ENCODE measurements at places on chromosomes 2 and 18.

DNA sequence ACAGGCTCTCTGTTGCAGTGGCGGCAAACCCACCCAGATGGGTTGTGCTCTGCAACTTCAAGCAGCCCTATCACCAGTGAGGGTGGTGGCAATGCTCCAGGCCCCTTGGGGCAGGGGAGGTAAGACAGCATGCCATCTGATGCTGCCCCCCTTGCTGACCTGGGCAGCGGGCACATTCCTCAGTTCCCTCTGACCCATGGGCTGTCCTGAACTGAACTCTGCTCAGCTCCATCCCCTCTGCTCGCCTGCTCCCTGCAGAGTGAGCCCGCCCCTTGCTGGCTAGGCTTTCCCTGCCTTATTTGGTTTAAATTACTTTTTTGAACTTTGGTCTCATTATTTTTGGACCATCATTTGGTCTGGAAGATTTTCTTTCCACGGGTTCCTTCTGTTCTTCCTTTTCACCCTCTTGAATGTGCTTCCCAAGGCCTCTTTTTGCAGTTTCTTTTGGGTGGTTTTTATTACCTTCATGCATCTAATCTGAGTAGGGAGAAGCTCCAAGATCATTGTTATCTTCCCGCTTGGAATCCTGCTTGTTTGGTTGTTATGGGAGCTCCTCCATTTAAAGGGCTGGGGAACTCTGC is 565.4 kb downstream of the TNS1 start:
- no peak overlapping the region for H3K27ac ChIP-seq
- H3K4me1 ChIP-seq: peaks cover 7% of the 10 kb centered on the region
- H3K4me3 ChIP-seq: no peak overlapping the region
- DNase-seq: no peak
- no peaks in the 10 kb centered on the region for H3K36me3 ChIP-seq

DNA sequence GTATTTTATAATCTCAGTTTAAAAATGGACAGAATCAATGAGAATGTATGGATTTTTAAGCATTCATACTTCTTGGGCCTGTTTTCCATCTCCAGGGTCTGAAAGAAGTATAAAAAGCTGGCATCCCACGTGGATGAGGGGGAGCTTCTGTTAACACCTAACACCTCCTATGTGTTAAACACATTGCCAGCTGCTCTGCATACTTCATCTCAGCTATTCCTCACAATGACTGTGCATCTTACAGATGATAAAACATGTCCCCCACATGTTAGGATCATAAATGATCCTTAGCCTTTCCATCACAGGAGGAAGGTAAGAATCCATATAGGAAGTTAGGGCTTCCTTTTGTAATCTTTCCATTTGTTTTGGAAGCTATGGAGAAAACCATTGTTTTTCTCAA is 239.1 kb downstream of the AGPS start:
- no peak overlapping the region for H3K4me3 ChIP-seq
- peaks cover 36% of the 10 kb centered on the region for H3K27me3 ChIP-seq
- H3K4me1 ChIP-seq: no peaks in the 10 kb centered on the region
- H3K27ac ChIP-seq: no peak overlapping the region
- peaks cover 3% of the 10 kb centered on the region for H3K36me3 ChIP-seq

DNA sequence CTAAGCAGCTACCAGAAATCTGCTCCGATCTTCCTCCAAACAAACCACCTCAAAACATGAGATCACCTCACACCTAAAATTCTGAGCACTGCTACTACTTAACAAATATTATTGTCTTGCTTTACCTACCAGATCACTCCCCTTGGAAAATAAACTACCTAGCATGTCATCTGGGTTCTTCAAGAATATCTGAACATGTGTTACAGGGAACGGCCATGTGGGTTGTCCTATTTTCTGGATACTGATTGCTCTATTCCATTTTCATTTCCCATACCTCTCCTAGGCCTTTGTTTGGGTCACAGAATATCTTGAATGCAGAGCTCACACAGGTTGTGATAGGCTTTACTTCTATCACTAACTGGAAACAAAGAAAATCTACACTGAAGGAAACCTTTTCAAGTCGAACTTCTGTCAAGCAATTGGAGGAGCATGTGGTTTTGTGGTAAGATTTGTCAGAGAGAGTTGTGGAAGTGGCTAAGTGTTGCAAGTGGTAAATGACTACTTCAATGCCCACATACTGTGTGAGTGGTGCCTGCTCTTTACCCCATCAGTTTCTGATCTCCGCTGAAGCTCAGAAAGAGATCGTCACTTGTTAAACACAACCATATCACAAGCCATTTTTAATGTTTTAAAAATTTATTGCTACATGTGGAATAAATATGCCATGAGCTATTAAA is 739.1 kb upstream of the ZEB2 start:
- H3K27me3 ChIP-seq: no peaks in the 10 kb centered on the region
- no peaks in the 10 kb centered on the region for H3K36me3 ChIP-seq
- peak; percentile 10 for DNase-seq
- peaks cover 13% of the 10 kb centered on the region for H3K4me1 ChIP-seq
- H3K4me3 ChIP-seq: no peak overlapping the region

GRCh38 chr2:181223234-181223633 is 234.0 kb upstream of the ITGA4 start:
- no peaks in the 10 kb centered on the region for H3K27me3 ChIP-seq
- H3K4me3 ChIP-seq: peak overlapping the region; percentile 35
- H3K27ac ChIP-seq: peak overlapping the region; percentile 97
- no peak for DNase-seq
- H3K4me1 ChIP-seq: peaks cover 30% of the 10 kb centered on the region

DNA sequence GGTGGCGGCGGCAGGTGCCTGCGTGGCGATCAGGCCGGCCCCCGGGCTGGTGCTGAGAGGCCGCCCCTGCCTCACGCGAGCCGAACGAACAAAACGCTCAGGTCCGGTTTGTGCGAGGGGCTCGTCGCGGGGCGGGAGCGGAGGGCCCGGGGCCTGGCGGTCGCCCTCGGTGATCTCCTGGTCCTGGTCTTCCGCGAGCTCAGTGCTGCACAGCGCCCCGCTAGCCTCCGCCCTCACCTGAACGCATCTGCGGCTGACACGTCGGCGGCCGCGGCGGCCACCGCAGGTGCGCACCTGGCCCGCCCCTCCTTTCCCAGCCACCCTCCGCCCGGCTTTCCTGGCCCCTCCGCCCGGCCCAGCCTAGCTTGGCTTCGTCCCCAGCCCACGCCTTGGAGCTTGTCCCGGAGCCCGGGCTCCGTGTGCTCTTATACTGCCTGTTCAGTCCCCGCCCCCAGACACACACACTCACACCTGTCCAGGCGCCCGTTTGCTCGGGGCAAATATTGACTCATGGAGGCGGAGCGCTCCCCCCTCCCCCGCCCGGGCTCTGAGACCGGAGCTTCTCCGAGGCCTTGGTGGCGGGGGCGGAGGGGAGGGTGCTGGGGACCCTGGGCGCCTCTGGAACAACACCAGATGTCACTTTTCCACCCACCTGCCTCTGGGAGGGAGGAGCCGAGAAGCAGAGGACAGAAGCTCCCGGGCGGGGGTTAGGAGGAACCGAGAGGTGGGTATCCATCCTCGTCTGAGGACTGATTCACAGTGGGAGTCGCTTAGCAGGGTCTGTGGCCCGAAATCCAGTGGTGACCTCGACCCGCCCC is 8.6 kb upstream of the CRYBA2 start:
- H3K27ac ChIP-seq: no peak overlapping the region
- peaks cover 3% of the 10 kb centered on the region for H3K36me3 ChIP-seq
- H3K27me3 ChIP-seq: peaks cover 95% of the 10 kb centered on the region
- peaks cover 12% of the 10 kb centered on the region for H3K4me1 ChIP-seq
- no peak for DNase-seq

- no peak overlapping the region for H3K27ac ChIP-seq
- H3K27me3 ChIP-seq: no peaks in the 10 kb centered on the region
- H3K4me3 ChIP-seq: no peak overlapping the region
- no peak for DNase-seq
- peaks cover 18% of the 10 kb centered on the region for H3K4me1 ChIP-seq
These were observed 162.2 kb downstream of the BAZ2B start for GRCh38 chr2:159454185-159454584.

DNA sequence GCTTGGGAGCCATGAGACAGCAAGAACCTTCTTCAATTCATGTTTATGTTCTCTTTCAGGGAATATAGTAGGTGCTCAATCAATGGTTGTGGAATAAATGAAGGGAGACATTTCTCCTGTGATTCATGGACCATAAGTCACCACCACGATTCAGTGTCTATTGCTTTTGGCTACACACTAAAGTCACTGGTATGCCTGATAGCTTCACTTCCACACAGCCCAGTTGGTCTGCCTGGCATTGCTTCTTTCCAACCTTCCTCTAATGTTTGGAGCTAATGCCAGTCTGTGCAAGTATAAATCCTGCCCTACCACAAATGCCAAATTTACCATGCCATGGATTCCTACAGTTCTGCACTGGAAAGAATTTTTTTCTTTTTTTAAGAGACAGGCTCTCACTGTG is 1.3 kb upstream of the CXCR1 start:
- H3K36me3 ChIP-seq: peaks cover 5% of the 10 kb centered on the region
- no peak overlapping the region for H3K27ac ChIP-seq

DNA sequence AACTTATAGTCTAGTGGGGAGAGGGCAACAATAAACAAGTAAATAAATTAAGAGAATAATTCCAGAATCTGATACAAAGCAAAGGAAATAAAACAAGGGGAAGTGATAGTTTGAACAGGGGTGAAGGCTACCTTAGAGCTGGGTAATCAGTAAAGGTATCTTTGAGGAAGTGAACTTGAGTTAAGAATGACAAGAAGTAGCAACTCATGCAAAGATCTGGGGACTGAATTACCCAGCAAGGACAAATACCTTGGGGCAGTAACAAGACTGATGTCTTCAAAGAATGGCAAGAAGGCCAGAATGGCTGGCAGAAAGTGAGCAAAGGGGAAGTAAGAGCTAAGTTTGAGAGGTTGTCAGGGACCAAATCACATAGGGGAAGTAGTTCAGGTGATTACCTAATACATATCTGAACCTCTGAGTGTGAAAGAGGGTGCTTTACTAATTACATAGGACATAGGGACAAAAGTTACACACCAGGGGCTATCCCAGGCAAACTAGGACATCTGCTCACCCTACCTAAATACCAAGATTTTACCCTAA is 244.6 kb upstream of the HNRNPA3 start:
- H3K36me3 ChIP-seq: no peaks in the 10 kb centered on the region
- no peaks in the 10 kb centered on the region for H3K4me1 ChIP-seq
- H3K27me3 ChIP-seq: peaks cover 13% of the 10 kb centered on the region
- H3K27ac ChIP-seq: no peak overlapping the region

- H3K4me1 ChIP-seq: no peaks in the 10 kb centered on the region
- no peak for DNase-seq
- no peaks in the 10 kb centered on the region for H3K36me3 ChIP-seq
- no peaks in the 10 kb centered on the region for H3K27me3 ChIP-seq
- H3K27ac ChIP-seq: no peak overlapping the region
- H3K4me3 ChIP-seq: no peak overlapping the region
These were observed 61.2 kb upstream of the LRPPRC start for GRCh38 chr2:44056947-44057346.

DNA sequence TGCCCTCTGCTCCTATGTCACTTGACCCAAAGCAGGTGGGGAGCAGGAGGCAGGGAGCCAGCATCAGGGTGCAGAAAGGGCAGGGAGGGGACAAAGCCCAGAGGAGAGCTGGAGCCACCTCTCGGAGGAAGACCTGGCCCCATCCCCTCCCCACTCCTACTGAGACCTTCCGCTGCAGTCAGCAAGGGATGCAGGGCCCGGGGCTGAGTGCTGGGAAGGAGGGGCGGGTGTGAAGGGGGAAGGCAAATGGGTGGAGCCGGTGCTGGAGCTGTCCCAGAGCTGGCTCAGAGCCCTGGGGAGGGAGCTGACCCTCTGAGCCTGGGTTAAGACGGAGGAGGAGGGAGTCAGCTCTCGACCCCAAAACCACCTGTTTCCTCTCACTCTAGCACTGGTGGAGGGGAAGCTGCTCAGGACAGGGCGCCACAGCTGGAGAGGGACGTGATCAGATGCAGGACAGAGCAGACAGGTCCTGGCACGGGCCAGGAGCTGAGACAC is 33.8 kb downstream of the HS1BP3 start:
- DNase-seq: no peak
- no peak overlapping the region for H3K4me3 ChIP-seq
- H3K4me1 ChIP-seq: peaks cover 5% of the 10 kb centered on the region
- peaks cover 19% of the 10 kb centered on the region for H3K36me3 ChIP-seq
- no peaks in the 10 kb centered on the region for H3K27me3 ChIP-seq
- H3K27ac ChIP-seq: no peak overlapping the region

- H3K36me3 ChIP-seq: peaks cover 5% of the 10 kb centered on the region
- peaks cover 44% of the 10 kb centered on the region for H3K27me3 ChIP-seq
- H3K4me3 ChIP-seq: peak within 1 kb of the TSS; percentile 63
- DNase-seq: no peak
These were observed at the start of gene GALNT14 for GRCh38 chr2:31138037-31138962. GALNT14 (minus strand) TSS chr2:31138440; CDS start chr2:31138086, 354 bp downstream.

DNA sequence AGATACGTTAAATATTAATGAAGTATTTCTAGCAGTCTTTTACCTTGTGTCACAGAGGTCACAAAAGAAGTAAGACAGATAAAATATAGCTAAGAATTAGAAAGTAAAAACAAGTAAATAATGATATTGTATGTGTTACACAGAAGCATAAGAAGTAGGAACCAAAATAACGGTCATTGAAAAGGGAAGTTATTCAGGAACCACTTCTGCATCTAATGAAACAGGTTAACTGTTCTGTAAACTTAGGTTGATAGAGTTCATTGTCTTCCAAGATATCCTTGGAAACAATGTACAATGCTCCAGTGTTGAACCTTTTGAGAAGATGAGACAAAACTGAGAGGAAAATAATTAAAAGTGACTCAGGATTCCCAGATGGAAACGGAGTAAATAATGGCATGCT is 57.1 kb upstream of the CD302 start:
- H3K36me3 ChIP-seq: peaks cover 49% of the 10 kb centered on the region
- no peak overlapping the region for H3K27ac ChIP-seq
- H3K4me3 ChIP-seq: no peak overlapping the region
- no peaks in the 10 kb centered on the region for H3K27me3 ChIP-seq
- no peak for DNase-seq
- H3K4me1 ChIP-seq: no peaks in the 10 kb centered on the region

- peaks cover 9% of the 10 kb centered on the region for H3K4me1 ChIP-seq
- no peak overlapping the region for H3K27ac ChIP-seq
- no peaks in the 10 kb centered on the region for H3K36me3 ChIP-seq
- peaks cover 63% of the 10 kb centered on the region for H3K27me3 ChIP-seq
- DNase-seq: no peak
These were observed 93.2 kb downstream of the KLF7 start for GRCh38 chr2:207072571-207072970.

DNA sequence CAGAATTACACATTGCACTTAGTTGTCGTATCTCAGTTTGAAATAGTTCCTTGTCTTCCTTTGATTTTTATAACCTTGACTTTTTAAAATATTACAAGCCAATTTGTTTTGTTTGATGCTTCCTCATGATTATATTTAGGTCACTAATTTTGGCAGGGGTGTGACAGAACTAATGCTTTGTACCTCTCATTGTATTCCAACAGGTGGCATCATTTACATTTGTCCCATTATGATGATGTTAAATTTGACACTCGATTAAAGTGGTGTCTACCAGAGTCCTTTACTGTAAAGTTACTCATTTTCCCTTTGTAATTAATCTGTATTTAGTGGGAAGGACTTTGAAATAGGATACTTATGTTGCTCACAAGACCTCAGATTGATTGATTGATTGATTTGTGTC is 21.5 kb upstream of the MFSD2B start:
- H3K27ac ChIP-seq: peak overlapping the region; percentile 38
- no peak overlapping the region for H3K4me3 ChIP-seq
- H3K27me3 ChIP-seq: no peaks in the 10 kb centered on the region
- DNase-seq: no peak
- peaks cover 8% of the 10 kb centered on the region for H3K36me3 ChIP-seq
